NCI-H1092 (cell line): ENCODE measurements at places on chromosomes 1 and 21.

GRCh38 chr1:76824106-76824505 is 43.2 kb upstream of the ST6GALNAC5 start:
- DNase-seq, result no peak

- no peak for DNase-seq
These were observed 216.9 kb downstream of the APP start for GRCh38 chr21:25953659-25954058.

DNA sequence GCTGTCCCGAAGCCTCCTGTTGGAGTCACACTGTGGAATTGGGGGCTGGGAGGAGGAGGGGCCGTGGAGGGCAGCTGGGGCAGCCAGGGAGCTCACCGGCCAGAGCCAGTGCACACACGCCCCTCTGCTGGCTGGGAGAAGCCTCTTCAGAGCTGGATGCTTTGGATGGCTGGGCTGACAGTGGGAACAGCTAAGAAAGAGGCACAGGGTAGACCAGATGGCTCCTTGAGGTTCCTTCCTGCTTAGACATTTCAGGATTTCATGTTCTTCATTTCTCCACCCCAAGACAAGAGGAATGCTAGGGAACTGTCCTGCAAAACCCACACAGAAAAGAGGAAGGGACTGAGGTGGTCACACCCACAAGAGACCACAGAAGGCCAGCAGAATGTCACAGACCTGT is 254.8 kb upstream of the VAMP3 start:
- no peak for DNase-seq

DNA sequence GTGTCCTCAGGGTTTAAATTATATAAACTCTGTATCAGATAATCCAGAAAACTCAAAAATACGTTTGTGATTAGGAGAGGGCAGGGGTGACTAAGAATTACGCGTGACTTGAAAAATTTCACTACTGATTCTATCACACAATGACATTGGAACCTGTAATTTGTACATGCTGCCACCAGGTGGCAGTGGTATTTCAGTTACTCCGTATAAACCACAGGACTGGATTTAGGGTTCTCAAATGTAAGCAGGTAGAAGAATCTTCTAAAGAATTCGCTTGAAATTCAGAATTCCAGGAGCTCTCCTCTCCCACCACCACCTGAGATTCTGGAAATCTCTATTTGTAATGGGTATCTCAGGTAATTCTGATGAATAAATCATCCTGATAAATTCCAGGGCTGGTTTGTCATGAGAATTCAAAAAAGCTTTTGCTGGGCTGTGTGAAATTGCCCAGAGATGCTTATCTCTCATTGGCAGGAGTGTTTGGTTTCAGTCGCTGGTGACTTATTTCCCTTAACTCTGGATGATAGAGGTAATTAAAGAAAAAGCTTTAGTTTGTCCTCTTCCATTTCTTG is 1.7 kb upstream of the KRTAP7-1 start:
- no peak for DNase-seq

- no peak for DNase-seq
These were observed 18.2 kb downstream of the DNAJC11 start for GRCh38 chr1:6683434-6683833.

DNA sequence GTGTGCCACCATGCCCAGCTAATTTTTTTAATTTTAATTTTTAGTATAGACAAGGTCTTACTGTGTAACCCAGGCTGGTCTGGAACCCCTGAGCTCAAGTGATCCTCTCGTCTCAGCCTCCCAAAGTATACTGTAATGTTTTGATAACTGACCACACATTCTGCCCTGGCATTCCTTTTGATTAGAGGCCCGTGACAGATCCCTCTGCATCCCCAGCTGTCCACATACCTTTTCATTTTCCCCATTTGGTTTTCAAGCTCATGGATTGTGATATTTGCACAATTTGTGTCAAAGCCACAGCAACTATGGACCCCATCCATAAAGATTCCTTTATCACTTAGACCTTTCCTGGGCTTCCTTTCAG is 116.8 kb upstream of the ATP1A1 start:
- DNase-seq, result no peak

DNA sequence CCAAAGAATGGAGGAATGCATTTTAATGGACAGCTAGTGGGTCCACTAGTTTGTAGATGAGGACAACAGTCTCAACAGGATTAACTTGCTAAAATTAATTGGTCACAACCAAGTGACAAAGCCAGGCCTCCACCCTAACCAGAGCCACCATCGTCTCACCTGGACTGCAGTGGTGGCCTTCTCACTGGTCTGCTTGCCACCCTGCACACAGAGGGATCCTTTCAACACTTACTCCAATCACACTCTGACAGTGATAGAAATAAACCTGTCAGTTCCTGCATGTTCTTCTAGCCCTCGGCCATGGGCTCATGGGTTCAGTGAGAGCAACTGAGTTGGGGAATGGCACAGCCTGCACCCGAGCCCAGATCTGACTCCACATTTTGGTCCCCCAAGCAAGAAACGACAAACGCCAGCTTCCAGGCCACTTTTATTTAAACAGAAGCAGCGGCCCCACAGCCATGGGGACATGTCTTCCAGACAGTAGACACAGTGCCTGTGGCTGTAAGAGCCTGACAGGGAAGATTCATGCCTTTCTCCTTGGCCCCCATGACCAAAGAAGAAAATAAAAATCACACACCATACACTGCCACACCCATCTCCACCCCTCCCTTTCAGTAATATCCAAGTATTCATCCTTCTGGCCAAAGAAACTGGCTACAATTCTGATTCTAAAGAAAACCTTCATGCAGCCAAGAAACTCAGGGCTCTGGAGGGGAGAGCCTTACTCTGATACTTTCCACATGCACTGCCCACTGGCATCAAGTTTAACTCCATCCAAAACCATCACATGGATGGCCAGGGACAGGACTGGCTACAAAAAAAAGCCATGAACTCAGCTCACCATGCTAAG is 37.6 kb downstream of the DHCR24 start:
- DNase-seq, result no peak

DNA sequence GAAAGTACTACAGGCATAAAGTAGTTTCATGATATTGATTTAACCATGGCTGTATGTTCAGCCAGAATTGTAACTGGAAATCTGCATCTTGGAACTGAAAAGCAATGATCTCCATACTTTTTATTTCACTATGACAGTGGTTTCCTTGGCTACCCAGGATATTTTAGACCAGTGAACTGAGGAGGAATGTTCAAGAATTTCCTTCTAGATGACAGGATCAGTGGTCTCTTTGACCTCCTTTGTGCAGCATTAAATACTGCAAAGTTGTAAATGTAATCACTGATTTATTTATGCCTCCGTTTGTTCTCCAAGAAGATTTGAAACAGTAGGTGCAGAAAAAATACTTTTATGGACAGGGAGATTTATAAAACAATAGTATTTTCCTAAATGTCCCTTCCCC is 39.5 kb downstream of the VPS13D start:
- no peak for DNase-seq

- no peak for DNase-seq
These were observed 1.9 kb upstream of the CCDC30 start for GRCh38 chr1:42461196-42461595.

DNA sequence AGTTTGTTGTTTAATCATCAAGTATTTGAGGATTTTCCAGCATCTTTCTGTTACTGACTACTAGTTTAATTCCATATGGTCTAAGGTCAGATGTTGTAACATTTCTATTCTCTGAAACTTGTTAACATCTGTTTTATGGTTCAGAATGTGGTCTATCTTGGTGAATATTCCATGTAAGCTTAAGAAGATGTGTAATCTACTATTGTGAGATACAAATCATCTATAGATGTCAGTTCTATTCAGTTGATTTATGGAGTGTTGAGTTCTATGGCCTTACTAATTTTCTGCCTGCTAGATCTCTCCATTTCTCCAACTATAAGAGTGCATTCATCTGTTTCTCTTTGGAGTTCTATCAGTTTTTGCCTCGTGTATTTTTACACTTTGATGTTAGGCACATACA is 31.5 kb downstream of the WARS2 start:
- no peak for DNase-seq

GRCh38 chr1:180643693-180644092 is 11.9 kb downstream of the XPR1 start:
- DNase-seq, result peak; percentile 67

GRCh38 chr1:229305392-229305791 is 34.5 kb downstream of the RAB4A start:
- no peak for DNase-seq

GRCh38 chr1:222023025-222023424 is 281.1 kb upstream of the DUSP10 start:
- no peak for DNase-seq

DNA sequence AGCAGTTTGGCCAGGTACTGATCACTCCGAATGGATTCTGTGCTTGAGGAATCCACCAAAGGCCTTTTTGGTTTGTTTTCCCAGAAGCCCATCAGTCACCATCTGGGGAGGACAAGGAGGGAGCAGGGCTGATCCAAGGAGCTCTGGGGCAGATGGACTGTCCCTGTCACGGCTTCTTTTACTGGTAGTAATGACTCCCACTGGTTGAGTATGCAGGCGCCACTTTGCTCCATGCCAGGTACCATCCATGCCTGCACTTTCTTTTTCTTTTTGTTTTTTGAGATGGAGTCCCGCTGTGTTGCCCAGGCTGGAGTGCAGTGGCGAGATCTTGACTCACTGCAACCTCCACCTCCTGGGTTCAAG is 101.7 kb downstream of the UBIAD1 start:
- no peak for DNase-seq

GRCh38 chr21:31566064-31566463 is 93.4 kb upstream of the SOD1 start:
- no peak for DNase-seq

DNA sequence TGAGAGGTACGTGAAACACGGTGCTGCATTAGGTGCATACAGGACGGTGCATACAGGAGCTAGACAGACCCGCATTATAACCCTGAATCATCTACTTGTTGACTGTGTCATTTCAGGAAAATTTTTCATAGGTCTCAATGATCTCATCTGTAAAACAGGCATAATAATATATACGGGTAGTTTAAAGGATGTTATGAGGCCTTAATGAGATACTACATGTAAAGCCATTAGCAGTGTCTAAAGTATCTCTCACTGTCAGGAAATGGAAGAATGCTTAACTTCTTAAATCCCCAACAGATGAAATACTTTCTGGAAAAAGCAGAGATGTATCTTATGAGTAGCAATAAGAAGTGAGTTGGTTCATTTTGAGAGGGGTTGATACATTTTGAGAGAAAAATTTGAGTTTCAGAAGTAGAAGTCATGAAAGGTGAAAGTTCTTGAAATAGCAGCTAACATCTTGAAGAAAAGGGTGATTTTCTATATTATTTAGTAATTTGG is 669.6 kb downstream of the PTPRC start:
- no peak for DNase-seq

- no peak for DNase-seq
These were observed 2151.6 kb downstream of the MRPL39 start for GRCh38 chr21:23455676-23456075.

DNA sequence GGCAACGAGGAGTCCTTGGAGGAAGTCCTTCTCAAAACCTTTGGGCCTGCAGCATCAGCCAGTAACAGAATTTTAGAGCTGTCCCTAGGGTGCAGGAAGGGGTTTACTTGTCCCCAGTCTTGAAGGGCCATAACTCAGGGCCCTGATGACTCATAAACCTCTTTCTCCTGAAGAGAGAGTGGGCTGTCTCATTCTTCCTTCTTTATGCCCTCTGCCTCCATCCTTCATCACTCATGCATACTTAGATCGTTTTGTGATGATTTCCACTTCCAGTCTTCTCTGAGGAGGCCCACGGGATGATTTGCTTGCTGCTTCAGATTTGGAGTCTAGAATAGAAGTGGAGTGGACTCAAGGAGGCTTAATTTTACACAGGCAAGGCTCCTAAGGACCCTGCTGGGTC is 60.2 kb downstream of the NDUFS5 start:
- DNase-seq, result no peak

GRCh38 chr1:180112984-180113647 is 41.6 kb upstream of the QSOX1 start:
- no peak for DNase-seq

DNA sequence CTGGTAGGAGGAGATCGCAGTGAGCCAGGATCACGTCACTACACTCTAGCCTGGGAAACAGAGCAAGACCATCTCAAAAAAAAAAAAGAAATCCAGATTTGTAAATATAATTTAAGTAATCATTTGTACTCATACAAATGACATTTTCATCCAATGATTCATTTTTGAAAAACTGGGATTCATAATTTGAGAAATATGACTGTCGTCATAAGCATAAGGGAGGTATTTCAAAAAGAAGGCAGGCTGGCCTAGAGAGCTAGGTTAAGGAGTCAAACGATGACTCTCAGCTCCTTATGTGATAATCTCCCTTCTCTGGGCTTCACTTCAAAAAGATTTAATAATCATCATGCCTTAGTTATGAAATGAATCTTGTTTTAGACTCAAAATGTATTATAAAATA is 2.3 kb downstream of the GART start:
- DNase-seq, result no peak

DNA sequence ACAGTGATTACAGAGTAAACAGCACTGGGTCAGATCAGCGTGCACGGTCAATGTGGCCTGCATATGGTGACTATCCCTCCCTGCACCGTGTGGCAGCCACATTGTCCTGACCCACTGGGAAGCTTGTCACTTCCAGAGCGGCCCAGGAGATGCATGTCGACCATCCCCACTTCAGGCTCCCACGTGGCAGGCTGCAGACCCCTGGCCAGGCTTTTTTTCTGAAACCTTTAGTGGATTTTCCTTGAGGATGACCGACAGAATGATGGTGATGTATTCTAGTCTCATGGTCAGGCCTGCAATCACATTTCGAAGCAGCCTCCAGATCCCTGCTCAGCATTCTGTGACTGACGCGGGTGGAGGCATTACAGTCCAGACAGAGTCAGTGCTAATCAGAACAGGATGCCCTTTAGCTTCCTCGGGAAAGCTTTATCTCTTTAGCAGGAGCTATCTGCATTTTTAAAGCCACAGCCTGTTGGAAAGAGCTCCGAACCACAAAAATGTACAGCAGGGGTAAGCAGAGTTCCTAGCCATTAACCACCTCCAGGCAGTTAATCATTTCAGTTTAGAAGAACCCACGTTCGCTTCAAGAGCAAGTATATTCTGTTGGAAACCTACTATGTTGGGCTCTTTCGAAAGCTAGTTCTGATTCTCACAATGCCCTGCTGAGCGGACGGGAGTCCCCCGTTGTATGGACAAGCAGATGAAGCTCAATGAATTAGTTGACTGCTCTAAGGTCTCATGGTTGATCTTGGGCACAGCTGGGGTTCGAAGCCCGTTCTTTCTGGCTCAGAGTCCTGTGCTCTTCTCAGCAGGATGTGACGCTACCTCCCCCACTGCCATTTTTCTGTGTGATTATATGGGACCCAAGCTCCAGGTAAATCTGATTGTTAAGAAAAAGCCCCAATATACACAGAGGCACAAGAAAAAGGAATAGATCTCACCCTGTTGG is 56.5 kb downstream of the IRF2BP2 start:
- DNase-seq, result no peak

DNA sequence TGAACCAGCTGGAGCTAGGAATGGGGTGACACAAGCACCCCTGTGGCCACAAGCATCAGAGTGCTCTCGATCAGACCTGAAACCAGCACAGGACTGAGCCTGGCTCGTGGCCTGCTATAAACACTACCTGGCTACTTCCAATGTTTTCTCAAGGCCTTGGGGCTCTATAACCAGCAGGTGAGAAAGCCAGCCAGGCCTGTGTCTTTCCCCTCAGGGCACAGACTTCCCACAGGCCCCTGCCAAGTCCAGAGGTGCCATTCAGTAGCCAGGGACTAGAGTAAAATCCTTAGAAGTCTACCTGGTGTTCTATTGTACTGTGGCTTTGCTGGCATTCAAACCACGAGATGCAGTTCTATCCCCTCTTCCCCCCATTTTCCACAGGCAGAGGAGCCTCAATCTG is 22.6 kb downstream of the OR2G3 start:
- DNase-seq, result no peak
